ENCODE measurements at places on chromosomes 13 and 19.

GRCh38 chr19:993831-994393 lies 6.3 kb upstream of the GRIN3B start:
- no peak for DNase-seq

GRCh38 chr13:105997581-105998550 lies 537.6 kb downstream of the EFNB2 start:
- DNase-seq = no peak

- DNase-seq = no peak
Measured at GRCh38 chr13:37618554-37618953, 20.0 kb upstream of the POSTN start.

DNA sequence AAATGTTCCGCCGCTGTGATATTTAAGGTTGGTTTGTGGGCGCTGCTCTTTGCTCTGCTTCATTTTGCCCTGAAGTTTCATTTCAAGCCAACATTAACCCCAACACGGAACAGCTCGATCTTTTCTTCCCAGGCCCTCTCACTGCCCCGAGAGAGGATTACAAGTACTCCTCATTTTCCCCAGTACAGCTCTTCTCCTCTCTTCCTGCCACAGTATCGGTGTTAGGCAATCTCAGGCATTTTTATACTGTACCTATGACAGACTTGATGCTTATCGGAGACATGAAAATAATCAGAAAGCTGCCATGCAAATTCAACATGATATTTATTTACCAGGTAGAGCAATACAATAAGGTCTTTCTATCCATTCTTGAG lies 1.3 kb upstream of the EDNRB start:
- no peak for DNase-seq

DNA sequence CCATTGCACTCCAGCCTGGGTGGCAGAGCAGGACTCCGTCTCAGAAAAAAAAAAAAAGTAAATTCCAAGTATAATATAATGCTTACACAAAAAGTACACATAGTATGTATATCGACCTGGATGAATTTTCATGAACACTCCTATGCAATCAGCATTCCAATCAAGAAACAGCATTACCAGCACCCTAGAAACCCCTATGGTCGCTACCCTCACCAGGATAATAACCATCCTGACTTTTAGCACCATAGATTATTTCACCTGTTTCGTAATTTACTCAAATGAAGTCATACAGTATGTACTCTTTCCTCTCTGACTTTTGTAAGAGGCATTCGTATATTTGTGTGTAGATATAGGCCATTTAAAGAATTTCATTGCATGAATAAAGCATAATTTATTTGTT lies 47.6 kb downstream of the PCDH8 start:
- DNase-seq = no peak

DNA sequence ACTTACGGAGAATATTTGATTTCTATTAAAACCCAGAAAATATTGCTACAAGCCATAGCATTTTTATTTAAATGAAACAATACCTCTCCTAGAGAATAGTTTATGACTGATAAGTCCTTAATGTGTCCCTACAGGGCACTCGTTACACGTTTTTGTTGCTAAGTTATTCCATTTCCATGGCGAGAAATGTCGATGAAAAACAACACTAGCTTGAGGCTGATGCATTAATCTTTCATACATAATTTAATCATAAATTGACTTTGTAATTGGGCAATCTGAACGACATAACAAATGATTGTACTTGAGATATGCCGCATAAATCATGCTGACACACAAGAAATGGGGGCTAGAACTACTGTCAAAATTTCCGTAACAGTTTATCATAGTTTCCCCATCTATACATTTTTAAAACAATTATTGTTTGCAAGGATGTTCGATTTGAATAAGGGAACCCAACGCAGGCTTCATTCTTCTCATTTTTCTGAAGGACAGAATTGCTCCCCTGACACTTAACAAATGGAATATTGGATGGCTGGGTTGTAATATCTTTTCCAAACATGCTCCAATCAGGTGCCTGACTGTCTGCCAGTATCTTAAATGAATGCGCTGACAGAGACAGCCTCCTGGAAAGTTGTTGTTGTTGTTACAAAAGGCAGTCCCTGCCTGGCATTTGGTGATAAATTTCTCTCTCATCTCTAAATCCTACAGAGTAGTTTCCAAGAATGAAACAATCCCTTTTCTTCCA lies 61.9 kb downstream of the FLT1 start:
- no peak for DNase-seq

DNA sequence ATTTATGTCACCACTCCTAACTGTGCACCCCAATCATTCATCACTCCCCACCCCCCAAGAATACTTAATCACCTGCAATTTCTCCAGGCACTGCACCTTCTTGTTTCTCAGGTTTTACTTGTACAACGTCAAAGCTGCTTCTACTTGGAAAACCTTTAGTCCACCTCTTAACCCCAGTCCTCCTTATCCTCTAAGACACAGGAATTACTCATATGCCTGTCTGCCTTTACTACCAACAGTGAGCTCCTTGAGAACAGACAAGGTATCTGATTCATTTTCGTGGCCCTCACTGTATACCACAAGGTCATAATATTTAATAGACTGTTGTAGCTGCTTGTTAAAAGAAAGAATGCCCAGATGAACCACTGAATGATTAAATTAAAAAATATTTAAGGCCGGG lies 21.0 kb upstream of the NDFIP2 start:
- no peak for DNase-seq

Measured in dermis microvascular lymphatic vessel endothelial cell (primary cell).